Right cardiac atrium (tissue), 5 donors: ENCODE measurements at places on chromosomes 3 and 15. TPM values are rescaled to one million over a fixed set of nuclear protein-coding genes. Genes with fewer than 3 reads are reported as not detected.
A peak's percentile ranks its signal among the peaks of the same experiment; 100 is the strongest.

DNA sequence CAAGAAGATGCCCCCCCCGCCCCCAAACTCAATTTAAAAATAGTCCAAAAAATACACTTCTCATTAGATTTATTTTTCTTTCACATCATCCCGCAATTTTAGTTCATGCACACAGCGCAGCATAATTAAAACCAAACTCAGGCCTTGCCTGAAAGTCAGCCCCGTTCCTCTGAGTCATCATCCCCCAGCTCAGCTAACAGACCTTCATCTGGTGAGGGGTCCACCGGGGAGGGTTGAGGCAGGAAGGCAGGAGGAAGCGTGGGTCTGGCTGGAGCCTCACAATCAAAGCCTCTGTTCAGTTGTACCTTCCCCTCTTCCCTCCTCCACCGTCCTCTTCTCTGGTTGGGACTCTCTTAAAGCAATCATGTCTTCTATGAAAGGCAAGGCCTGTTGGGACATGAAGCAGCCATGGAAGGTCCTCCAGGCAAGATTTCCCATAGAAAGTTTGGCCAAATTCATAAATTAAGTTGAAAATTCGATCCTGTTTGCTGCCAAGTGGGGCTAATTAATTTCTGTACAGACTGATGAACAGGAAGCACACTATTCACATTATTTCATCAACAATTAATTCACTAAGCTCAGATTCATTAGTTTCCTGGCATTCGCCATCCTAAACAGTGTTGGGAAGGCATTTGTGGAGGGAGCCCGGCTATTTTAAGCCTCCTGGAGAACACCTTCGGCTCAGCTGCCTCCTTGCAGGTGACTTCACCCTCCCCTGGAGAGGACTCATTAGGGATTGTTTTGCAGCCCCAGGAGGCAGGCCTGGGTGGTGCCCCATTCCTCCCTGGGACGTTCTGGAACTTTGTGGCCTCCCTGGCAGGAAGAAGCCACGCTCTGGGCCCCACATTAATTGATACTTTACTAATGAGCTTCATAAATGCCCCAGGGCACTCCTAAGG lies 72.3 kb upstream of the BNC1 start:
- DNase-seq, result no peak

GRCh38 chr15:65245096-65245856 lies 34.0 kb upstream of the CILP start:
- DNase-seq, result peak; percentile 90

DNA sequence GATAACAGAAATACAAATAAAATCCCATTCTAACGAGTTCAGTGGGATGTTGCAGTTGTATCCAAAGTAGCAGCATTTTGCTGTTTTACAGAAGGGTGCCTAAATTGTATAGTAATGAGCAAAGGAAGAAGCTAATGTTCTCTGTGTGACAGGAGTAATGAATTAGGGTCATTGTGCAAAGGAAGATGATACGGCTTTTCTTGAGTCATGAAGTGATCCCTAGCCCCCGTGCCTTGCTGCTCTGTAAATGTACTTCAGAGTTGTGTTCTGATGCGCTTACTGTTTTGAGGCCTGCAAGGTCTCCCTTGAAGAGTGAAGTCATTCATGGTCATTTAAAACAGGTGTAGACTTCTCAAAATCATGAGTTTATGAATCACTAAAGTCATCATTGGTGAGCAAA lies 37.9 kb downstream of the ATP1B3 start:
- DNase-seq, result no peak

DNA sequence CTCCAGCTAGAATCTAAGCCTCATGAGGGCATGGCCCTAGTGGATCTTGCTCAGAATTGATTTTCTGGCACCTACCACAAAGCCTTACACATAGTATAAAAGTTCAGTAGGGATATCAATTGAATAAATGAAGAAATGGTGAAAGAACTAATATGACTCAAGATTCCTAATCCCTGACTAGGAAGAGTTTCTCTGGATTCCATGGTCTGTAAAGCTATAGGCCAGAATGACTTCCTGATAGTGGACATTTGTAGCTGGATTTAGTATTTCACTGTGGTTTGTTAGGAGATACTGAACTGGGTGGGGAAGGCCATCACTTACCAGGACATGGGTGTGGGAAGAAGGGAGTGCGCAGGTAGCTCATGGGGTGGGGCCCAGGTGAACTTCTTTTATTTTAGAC lies 168.9 kb downstream of the RAP2B start:
- no peak for DNase-seq

- no peak for DNase-seq
These were observed 103.0 kb downstream of the P3H2 start for GRCh38 chr3:190017521-190018288.

DNA sequence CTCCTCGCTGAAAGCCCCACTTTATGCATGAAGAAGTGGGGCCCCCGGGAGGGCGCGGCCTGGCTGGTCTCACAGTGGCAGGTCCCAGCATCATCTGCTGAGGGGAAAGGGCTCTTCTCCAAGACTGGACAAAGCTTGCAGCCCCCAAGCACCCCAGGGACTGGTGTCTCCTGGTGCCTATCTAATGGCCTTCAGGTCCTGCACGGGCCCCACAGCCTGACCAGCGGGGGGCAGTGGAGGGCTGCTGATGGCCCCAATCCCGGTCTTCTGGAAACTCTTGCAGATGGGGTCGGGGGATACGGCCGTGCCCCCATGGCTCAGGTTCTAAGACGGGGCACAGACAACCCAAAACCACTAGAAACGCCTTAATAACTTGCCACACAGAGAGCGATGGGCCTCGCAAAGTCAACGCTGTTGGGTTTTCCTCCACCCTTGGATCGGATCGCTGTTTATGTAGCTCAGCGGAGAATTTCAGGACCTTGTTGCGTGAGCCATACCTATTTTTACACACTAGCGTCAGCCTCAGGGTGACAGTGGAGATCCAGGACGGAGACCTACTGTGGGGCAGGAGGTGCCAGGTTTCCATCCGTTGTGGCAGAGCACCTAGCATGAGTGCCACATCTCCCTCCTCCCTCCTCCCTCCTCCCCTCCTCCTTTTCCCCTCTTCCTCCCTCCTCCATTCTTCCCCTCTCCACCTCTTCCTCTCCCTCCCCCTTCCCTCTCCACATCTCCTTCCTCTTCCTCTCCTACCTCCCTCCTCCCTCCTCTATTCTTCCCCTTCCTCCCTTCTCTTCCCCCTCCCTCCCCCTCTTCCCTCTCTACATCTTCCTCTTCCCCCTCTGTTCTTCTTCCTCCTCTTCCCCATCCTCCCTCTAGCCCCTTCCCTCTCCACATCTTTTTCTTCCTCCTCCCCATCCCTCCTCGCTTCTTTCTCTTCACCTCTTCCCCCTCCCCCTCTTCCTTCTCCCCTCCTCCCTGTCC lies 79.3 kb upstream of the ALDH1L1 start:
- peak; percentile 88 for DNase-seq

GRCh38 chr15:93314245-93314644 lies 225.2 kb upstream of the RGMA start:
- no peak for DNase-seq

DNA sequence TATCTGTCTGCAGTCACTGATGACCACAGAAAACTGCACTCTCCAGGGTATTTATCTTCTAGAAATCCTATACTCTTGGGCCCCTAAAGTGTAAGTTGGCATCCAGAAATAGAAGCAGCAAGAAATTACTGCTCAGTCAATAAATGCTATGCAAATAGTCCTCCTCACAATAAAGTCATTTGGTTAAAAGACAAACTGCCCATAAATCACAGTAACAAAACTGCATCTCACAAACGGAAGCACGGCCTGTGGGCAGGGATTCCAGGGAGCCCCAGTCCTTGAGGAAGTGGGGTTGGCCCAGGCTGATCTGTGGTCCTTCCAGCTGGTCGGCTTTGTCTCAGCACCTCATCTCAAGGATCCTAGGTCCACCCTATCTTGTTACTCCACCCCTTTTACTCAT lies 29.7 kb upstream of the SPATA12 start:
- no peak for DNase-seq

- no peak for DNase-seq
These were observed 558.3 kb downstream of the NR2F2 start for GRCh38 chr15:96888764-96889163.

GRCh38 chr3:39414421-39414907 lies 7.9 kb downstream of the RPSA start:
- DNase-seq, result no peak

DNA sequence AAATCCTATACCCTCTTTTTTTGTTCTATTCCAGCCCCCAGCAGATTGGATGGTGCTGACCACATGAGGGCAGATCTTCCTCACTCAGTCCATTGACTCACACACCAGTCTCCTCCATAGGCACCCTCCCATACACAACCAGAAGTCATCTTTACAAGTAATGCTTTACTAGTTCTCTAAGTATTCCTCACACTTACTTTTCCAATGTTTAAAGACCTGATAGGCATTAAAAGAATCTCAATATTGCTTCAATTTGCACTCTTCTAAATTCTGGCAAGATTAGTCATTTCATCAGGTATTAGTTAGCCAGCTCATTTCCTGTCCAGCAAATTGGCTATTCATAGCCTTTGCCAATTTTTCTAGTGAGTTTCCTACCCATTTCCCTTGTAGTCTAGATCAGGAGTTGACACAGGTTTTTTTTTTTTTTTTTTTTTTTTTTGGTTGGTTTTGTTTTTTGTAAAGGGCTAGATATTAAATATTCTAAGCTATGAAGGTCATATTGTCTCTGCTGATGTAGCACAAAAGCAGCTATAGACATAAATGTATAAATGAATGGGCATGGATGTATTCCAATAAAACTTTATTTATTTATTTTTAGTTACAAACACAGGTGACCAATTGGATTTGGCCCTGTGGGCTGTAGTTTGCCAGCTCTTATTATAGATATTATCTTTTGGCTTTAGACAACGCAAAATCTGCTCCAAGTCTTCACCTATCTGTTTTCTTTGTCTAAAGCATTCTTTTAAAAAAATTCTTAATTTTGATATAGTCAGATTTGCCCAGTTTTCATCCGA lies 76.1 kb downstream of the ABHD5 start:
- DNase-seq, result no peak

DNA sequence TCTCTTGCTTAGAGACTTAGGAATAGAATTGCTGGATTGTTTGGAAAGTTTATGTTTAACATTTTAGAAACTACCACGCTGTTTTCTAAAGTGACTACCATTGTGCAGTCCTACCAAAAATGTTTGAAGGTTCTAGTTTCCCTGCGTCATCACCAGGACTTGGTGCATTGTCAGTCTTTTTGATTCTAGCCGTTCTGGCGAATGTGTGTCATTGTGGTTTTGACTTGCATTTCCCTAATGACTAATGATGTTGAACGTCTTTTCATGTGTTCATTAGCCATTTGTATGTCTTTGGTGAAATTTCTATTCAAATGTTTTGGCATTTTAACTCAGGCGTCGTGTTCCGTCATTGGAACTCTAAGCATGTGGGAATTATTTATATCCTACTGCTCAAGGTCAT lies 58.0 kb downstream of the CHD2 start:
- no peak for DNase-seq

DNA sequence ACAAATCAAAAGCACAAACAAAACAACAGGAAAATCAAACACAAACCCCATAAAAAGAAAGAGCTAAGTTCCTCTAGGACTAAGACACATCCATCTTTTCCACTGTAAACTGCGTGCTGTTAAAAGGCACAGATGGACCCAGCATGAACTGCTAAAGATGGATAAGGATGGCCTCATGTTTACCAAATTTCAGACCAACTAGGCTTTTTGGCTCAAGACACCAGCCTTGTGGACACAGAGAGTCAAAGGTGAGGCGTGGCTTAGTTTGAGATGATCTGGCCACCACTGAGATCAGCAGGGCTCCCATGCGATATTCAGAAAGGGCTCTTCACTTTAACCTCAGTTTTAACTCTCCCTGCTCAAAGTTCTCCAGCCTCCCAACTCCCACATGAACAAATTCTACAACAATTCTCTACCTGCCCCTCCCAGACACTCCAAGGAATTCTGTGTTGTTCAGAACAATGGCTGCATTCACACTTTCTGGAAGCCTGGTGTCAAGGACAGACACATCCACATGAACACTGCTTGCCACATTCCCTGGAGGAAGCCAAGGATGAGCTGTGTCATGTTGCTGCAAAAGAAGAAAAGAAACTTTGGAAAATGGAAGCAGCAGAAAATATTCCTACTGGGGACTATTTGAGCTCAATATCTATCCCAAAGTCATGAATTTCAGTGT lies 198.4 kb upstream of the LRRN1 start:
- DNase-seq, result no peak

DNA sequence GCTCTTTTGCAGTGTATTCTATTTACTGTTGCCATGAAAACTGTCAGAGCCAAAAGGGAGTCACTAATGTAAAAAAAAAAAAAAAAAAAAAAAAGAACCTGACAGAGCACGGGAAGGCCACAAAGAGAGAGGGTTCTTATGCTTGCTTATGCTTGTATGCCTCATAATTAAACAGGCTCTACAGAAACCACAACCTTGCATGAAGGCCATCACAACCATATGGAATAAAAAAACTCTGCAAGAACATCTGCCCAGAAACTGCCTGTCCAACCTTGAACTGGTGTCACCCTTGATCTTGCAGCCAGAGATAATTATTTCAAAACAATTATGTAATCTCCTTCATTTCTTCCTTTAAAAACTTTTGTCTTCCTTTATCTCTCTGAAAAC lies 50.1 kb downstream of the CFAP20DC start:
- DNase-seq, result no peak

TMEM158 gene
- total RNA-seq, result 0.12 TPM

PLCH1 gene
- total RNA-seq, result 6.3 TPM

SLC28A2 gene
- not detected for total RNA-seq

PAK2 gene
- total RNA-seq, result 84.2 TPM

VPS39 gene
- 50.7 TPM for total RNA-seq
